Activated CD4-positive, CD25-positive, alpha-beta regulatory T cell (primary cell): ENCODE measurements at places on chromosomes 3 and 15.

DNA sequence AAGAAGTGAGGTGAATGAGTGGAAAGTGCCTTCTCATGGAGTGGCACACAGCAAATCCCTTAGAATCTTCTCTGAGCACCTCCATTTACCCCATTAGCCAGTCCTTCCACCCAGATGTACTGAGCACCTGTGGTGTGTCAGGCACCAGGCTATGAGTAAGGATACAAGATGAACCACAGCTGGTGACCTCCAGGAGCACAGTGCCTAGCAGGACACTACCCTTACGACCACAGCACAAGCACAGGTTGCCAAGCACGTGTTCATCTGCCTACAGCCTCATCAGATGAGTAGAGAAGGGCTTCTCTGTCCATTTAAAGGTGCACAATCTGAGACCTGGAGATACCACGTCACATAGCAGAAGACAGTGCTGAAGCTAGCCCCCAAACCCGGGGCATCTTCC, 6.2 kb downstream of the MYLK start:
- DNase-seq, result no peak

- peak; percentile 11 for DNase-seq
Observed at GRCh38 chr3:170178651-170179050, 2.9 kb downstream of the PHC3 start.

DNA sequence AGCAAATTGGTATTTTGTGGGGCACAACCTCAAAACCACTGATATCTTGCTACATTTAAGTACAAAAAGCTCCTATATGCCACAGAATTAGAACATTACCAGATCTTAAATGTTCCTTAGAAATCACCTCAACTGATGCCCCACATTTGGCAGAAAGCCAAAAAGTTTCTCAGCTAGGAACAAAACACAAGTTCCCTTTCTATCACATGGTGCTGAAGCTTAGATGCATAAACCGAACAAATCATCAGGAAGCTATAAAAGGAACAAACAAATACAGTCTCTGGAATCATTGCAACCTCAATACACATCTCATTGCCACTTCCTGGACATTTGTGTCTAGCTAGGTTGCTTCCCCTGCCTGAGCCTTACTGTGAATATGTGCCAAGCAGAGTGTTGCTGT, 492.6 kb downstream of the LPP start:
- DNase-seq, result no peak

GRCh38 chr15:79078763-79079410, 11.7 kb downstream of the RASGRF1 start:
- DNase-seq, result no peak

DNA sequence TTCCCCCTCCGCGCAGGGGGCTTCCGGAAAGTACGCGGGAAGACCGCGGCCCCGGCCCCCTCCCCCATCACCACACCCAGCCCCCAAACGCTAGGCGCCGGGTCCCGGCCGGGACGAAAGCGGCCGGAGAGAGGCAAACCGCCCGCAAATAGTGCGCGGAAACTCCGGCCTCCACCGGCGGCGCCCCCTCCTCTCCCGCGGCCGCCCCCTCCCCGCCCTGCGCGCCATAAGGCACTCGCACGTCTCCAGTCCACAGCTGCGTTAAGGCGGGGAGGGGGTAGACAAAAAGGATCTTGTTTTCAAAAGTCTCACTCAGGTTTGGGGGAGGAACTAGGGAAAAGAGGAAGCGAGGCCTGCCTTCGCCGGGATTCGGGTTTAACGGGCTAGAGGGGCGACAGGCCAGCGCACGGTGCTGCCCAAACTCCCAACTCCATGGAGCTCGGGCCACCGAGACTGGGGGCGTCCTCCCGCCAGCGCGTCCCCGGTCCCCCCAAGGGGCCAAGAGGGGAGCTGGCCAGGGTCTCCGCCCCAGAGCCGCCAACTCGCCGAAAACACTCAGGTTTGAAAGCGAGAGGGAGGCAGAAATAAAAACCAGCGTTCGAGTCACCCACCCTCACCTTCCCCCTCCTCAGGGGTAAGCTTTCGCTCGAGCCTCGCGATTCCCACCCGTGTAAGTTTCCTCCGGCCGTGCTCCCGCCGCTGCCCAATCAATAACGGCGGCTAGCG, 1.8 kb downstream of the ANP32A start:
- no peak for DNase-seq

DNA sequence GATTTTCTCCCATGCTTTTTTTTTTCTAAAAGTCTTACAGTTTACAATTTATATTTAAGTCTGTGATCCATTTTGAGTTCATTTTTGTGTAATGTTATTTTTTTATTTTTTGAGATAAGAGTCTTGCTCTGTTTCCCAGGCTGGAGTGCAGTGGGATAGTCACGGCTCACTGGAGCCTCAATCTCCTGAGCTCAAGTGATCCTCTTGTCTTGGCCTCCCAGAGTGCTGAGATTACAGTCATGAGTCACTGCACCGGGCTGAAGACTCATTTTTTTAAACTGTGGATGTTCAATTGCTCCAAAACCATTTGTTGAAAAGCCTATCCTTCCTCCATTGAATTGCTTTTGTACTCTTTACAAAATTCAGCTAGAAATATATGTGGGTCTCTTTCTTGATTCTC, 19.5 kb downstream of the LNP1 start:
- no peak for DNase-seq

DNA sequence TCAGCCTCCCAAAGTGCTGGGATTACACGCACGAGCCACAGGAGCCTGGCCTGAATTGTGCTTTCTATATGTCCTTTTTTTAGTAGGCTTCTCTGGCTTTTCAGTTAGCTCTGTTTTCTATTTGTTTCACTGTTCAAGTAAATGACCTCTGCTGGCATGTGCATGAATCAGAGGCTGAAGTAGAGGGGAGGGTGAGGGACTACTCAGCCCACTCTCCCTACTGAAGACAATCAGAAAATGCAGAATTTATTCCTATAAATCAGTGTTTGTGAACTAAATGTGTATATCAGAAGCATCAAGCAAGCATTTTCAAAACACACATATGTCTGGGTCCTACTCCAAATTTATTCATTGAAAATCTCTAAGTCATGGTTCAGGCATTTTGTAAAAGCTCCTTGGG, 45.0 kb downstream of the ZMAT3 start:
- no peak for DNase-seq
